ENCODE measurements at places on chromosomes 4 and X. TPM values are rescaled to one million over a fixed set of nuclear protein-coding genes. Genes with fewer than 3 reads are reported as not detected.
A peak's percentile ranks its signal among the peaks of the same experiment; 100 is the strongest.

GRCh38 chr4:143581331-143581946, 67.9 kb downstream of the SMARCA5 start:
- no peak overlapping the region for H3K4me3 ChIP-seq
- no peak for DNase-seq
- H3K4me1 ChIP-seq = no peaks in the 10 kb centered on the region
- no peaks in the 10 kb centered on the region for H3K27me3 ChIP-seq
- H3K36me3 ChIP-seq = no peaks in the 10 kb centered on the region

GRCh38 chr4:124803026-124803425, 90.5 kb upstream of the ANKRD50 start:
- DNase-seq = no peak
- no peak overlapping the region for H3K27ac ChIP-seq
- H3K4me3 ChIP-seq = no peak overlapping the region
- H3K4me1 ChIP-seq = no peaks in the 10 kb centered on the region
- H3K36me3 ChIP-seq = no peaks in the 10 kb centered on the region

GRCh38 chrX:45623266-45623665, 422.6 kb upstream of the DIPK2B start:
- H3K4me1 ChIP-seq = no peaks in the 10 kb centered on the region
- no peak overlapping the region for H3K27ac ChIP-seq
- no peak for DNase-seq
- no peaks in the 10 kb centered on the region for H3K36me3 ChIP-seq

DNA sequence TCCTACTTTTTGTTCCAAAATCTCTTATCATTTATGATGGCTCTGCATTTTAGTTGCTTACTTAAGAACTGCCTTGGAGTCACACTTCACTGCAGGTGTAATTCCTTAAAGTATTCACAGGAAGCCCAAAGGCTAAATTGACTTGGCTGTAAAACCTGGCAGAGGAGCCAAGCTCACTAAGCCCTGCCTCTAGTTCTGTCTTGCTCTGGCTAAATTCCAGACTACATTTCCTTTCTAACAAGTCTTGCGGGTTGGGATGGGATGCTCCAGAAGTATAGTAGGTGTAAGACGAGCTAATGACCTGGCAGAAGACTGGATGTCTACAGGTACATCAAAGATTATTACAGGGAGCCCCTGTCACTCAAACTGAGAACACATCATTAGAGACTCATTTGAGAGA, 924.0 kb upstream of the INTU start:
- no peak overlapping the region for H3K27ac ChIP-seq
- H3K4me1 ChIP-seq = no peaks in the 10 kb centered on the region
- H3K4me3 ChIP-seq = no peak overlapping the region
- no peaks in the 10 kb centered on the region for H3K36me3 ChIP-seq
- no peaks in the 10 kb centered on the region for H3K27me3 ChIP-seq
- no peak for DNase-seq

Gene MAGEC1
- total RNA-seq = not detected

Gene MAGEA1
- not detected for total RNA-seq

- H3K4me3 ChIP-seq = no peak overlapping the region
- H3K27me3 ChIP-seq = no peaks in the 10 kb centered on the region
- H3K4me1 ChIP-seq = peaks cover 26% of the 10 kb centered on the region
- H3K27ac ChIP-seq = peak overlapping the region; percentile 44
These were observed 188.2 kb downstream of the SOWAHB start for GRCh38 chr4:76709772-76710090.

Gene GAGE12J
- total RNA-seq = not detected

DNA sequence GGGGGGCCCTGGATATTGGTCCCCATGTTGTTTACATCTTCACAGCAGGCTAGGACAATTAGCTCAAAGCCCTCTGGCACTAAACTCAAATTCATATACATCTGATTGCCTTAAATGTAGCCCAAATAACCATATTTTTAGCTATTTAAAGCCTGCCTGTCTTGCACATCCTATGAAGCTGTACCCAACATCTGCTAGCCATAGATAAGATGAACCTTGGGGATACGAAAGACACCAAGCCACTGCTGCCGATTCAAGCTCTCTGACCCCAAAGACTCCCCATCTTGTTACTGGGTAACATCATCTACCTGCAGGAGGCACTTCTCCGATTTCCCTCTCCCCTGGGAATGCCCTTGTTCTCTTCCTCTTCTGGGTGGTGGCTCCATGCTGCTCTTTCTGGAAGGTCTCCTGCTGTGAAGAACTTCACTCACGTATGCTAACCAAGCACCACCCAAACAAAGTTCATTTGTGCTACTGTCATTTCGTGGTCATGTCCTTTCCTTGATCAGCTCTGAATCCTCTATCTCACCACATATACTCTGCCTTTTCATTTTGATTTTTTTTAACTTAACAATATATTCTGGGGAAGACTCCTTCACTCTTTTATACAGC, 107.7 kb upstream of the ATXN3L start:
- no peaks in the 10 kb centered on the region for H3K36me3 ChIP-seq
- peaks cover 7% of the 10 kb centered on the region for H3K4me1 ChIP-seq

- no peak overlapping the region for H3K27ac ChIP-seq
- no peak for DNase-seq
- no peaks in the 10 kb centered on the region for H3K4me1 ChIP-seq
- H3K27me3 ChIP-seq = no peaks in the 10 kb centered on the region
- no peak overlapping the region for H3K4me3 ChIP-seq
These were observed 105.8 kb downstream of the CXCL13 start for GRCh38 chr4:77711469-77711868.

Data from upper lobe of right lung (tissue), 1 donor.